Stimulated activated CD8-positive, alpha-beta memory T cell treated with anti-CD3 and anti-CD28 coated beads, Interleukin-7, amount 100 ng/mL, for 24 hours (primary cell): ENCODE measurements at places on chromosomes 6 and 20.
A peak's percentile ranks its signal among the peaks of the same experiment; 100 is the strongest.

DNA sequence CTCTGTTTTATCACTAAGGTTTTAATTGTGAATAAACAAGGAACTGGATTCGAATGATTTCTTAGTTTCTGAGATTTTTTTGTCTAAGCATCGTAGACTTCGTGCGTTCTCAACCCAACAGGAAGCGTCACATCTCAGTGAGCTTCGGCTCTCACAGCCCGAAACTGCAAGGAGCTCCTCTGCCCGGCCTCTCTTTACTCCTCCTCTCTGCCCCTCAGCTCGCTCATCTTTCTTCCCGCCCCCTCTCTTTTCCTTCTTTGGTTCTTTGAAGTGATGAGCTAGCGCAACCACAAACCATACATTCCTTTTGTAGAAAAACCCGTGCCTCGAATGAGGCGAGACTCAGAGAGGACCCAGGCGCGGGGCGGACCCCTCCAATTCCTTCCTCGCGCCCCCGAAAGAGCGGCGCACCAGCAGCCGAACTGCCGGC is 480 bp upstream of the NT5E start:
- no peak for DNase-seq

DNA sequence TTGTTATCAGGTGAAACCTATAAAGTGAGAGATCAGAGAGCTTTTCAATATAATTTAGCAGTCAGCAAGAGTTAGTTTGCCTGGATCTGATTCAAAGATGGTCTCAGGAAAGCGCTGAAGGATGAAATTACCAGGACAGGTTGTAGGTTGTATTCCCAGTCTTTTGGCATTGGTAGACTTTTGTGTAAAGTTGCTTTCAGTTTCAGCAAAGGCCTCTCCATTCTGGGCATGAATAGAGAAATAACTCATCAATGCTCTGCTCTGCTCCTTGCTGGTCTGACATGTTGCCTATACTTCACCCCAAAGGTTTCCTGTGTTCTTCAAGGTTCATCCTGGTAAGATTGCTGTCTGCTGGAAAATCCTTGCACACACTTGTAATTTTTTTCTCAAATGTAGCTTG is 714.8 kb downstream of the EPM2A start:
- DNase-seq, result no peak

DNA sequence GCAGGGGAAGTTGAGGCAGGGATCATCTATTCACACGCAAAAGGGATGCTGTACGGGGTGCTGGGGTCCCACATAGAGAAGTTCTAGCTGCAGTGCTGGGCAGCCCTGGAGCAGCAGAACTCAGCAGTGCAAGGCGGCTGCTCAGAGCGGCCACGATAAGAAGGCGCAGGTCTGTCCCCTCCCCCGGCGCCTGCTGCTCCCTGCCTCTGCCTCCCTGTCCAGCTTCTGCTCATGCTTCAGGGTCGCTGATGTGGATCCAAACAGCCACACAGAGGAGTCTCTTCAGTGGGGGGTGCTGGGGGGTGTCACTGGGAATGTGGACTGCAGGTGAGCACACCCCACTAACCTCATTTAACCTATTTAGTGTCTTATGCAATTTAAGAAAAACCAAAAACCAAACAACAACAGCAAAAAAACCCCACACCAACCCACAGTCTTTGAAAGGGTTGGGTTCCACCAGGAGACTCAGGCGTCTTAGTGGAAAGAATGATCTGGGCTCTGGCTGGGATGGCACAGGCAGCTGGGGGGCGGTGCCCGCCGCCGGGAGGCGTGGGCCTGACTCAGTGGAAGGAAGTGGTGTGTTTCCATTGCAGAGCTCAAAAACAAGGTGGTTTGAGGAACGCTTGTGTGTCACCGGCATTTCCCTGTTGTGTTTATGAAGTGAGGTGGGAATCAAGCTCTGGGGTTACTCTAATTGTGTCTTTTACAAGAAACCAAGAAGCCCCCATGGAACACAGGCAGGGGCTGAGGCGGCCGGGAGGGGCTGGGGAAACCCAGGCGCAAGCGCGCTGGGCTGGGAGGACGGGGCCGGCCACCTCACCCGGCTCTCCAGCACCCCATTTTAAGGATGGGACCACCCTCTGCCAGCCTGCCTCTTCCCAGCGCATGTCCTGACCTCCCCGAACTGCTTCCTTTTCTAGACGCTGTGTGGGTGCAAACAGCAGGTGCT is 55.1 kb downstream of the IRF4 start:
- DNase-seq, result peak; percentile 72

GRCh38 chr6:71406865-71407860 is 118.6 kb downstream of the OGFRL1 start:
- DNase-seq, result no peak

DNA sequence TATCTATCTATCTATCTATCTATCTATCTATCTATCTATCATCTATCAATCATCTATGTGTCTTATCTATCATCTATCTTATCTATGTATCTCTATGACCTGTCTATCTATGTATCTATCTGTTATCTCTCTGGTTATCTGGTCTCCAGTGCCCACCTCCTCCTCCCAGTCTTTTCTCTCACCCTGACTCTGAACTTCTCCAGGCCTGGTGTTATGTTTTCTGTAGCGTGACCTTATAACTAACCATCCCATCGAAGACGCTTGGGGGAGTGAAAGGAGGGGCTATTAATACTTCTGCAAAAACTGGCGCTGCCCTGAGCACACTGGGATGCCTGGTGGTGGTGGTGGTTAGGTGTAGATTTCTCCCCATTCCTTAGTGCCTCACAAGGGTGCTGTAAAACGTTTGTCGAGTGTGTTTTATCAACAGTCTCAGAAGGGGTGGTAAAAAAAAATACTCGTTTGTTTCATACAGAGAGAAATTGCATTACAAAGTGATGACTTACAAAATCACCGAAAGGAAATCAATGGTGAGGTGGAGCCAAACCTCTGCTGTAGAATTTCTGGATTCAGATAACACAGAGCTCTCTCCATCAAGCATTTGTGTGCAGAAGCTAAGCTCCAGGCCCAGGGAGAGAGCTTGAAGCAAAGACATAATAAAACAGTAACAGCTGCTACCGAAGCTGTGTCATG is 156.2 kb downstream of the BCAS1 start:
- no peak for DNase-seq
